ENCODE measurements at places on chromosomes 16 and 17.

- no peak for DNase-seq
Observed at GRCh38 chr17:21215935-21216334, 2.0 kb upstream of the TMEM11 start.

DNA sequence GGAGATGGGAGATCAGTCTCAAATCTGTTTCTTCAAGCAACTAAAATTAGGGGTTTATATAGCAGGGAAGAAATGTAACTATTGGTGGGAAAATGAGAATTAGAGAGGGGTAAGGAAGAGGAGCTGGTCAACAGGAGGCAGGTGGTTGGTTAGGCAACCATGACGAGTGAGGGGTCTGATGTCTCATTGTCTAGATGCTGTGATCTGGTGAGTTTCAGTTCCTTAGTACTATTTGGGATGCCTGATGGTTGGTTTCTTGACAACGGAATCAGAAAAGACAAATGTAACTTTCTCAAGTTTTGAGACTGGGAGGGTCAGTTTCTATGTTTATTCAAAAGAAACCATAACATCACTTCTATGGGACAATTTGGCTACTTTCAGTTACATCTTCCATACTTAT is 415.3 kb upstream of the C16orf82 start:
- no peak for DNase-seq

DNA sequence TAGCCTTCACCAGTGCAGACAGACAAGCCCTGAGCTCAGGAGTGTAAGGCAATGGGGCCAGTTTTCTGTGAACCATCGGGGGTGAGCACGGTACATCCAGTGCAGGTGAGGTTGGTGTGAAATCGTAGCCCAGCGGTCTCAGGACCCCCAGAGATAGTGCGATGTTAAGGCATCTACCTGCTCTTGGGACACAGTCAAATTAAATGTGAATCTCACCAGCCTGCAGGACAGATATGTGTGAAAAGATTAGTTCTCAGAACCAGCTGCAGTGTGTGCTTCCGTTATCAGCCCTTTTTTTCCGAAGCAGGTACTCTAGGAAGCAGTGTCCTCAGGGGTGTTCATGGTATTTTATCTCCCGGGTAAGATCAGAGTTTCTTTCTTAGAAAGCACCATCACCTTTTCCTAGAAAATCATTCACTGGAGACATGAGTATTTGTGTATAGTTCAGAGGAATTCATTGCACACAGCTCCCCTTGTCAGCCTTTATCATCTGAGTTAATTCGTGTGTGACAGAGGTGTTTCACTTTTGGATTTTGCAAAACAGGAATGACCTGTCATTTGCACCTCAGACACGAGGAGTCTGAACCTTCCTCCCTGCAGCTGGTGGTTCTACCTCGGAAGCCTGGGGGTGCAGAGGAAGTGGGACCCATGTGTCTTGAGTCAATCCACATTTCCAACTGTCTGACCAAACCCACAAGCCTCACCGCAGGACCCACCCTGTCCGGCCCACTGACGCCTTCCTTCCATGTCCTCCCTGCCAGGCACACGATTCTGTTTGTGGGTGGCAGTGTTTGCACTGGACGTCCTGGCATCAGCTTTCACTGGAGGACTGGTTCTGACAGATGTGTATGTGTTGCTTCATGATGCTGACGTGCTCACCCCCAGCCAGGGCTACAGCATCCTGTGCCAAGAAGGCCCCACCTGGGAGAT is 107.8 kb downstream of the CLEC16A start:
- DNase-seq: no peak

- no peak for DNase-seq
Observed at GRCh38 chr17:74474043-74474792, 7.8 kb downstream of the CD300A start.

DNA sequence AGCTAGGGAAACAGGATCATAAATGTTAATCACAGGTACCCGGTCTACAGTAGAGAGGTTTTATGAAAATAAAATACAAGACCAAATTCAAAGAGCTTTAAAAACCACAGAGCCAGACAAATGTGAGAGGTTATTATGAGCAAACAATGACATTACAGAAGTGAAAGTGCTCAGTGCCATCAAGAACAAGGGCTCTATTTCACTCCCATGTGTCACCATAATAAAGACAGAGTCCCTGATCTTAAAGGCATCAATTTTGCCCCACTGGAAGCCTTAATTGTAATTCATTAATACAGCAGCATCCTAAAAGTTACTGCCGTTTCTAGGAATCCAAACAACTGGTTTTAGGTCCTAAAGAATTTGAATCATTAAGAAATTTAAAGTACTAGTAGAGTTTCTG is 43.7 kb upstream of the CDRT4 start:
- DNase-seq: no peak

GRCh38 chr16:57679767-57680482 is 11.8 kb downstream of the ADGRG3 start:
- no peak for DNase-seq
